NCI-H2171 treated with DMSO at 0.1 percent for 48 hours (cell line): ENCODE measurements at places on chromosomes 12 and 14.

GRCh38 chr12:49483619-49484018, 55.2 kb upstream of the KCNH3 start:
- DNase-seq, result no peak

- no peak for DNase-seq
These were observed 1.3 kb upstream of the P3H3 start for GRCh38 chr12:6826734-6827436.

DNA sequence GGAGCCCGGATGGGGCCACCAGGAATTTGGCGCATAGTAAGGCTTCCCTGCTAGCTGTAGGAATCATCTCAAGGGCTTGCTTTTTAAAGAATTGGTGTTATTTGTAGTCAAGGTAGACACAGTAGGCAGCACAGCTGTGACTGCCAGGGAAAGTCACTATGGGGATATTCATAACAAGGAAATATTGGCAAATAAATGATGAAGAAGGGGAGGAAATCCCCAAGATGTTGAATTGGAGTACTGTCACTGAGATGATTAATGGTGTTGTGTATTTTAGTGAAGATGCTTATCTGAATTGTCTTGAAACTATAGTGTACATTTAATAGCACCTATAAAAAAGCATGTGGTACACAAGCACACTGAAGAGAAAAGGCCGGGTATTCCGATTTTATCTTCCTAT, 118.9 kb downstream of the NPAS3 start:
- peak; percentile 17 for DNase-seq

GRCh38 chr14:24130380-24130716, at the start of gene FITM1:
TSS of gene FITM1 (plus strand) at chr14:24130659. CDS start at chr14:24131564, 905 bp downstream.
- no peak for DNase-seq

- DNase-seq, result no peak
These were observed 1.1 kb downstream of the BRI3BP start for GRCh38 chr12:124994437-124994975.

- DNase-seq, result no peak
These were observed 23.8 kb upstream of the PHC1 start for GRCh38 chr12:8890313-8891085.

DNA sequence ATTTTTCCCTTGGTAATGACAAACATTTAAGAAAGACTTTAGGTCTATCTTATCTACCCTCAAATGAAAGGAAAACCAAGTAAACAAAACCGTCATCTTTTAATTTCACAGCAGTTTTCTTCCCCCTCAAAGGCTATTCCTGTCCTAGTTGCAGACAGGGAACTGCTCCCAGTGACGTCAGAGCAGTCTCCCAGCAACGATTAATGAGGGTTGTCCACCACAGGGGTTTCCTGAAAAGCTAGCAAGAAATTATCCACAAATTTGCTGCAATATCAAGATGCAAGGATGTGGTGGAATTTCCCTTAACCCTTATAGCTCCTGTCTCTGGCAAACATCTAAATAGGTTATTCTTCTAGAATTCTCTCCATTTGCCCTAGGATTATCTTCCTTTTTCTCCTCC, 89.1 kb upstream of the STAC3 start:
- no peak for DNase-seq

GRCh38 chr14:22073801-22074200, 400.2 kb upstream of the OR4E1 start:
- no peak for DNase-seq

DNA sequence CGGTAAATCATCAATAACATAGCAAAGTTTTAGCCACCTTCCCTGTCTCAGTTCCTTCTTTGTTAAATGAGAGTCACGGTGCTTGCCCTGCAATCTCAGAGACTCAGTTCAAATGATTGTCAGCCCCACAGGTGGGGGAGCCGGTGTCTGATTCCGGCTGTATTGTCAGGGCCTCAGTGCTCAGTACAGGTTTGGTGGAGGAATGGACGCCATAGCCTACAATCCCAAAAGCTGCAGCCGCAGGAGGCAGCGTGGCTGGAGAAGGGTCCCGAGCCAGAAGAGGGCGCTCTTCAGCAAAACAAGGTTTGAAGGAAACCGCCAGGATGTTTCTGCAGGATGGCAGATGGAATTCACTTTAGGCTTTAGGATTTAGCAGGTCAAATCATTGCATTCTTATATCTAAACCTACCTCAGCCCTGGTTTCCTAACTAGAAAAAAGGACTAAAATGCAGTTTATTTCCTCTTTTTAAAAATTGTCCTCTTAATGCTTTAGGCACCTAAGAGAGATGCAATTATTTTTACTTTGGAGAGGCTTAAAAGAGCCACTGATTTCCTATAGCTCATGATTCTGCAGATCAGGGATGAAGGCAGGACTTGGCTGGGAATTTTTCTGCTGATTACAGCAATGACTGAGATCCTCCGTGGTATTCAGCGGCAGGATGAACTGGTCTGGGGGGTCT, 29.2 kb downstream of the FOS start:
- peak; percentile 87 for DNase-seq

- DNase-seq, result no peak
These were observed 6.0 kb downstream of the PLD4 start for GRCh38 chr14:104930526-104931303.

- no peak for DNase-seq
These were observed 33.1 kb upstream of the FBXO34 start for GRCh38 chr14:55238019-55238680.

GRCh38 chr14:68578597-68578996, 214.3 kb downstream of the ZFP36L1 start:
- DNase-seq, result no peak

DNA sequence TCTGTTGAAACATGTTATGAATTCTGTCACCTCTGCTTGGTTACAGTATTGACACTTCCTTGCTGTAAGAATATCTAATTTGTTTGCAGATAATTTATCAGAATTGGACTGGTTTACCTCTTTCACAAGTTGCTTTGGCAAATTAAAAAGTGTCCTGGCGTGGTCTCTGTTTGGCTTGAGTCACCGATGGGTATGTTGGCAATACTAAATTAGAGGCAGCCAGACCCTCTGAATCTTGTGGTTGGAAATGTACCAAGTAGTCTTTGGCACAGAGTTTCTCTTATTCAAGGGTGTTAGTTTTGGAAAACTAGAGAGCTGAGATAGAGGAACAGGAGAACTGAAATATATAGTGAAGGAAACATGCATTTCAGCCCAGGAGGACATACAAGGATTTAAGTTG, 521.1 kb upstream of the MGAT4C start:
- no peak for DNase-seq

DNA sequence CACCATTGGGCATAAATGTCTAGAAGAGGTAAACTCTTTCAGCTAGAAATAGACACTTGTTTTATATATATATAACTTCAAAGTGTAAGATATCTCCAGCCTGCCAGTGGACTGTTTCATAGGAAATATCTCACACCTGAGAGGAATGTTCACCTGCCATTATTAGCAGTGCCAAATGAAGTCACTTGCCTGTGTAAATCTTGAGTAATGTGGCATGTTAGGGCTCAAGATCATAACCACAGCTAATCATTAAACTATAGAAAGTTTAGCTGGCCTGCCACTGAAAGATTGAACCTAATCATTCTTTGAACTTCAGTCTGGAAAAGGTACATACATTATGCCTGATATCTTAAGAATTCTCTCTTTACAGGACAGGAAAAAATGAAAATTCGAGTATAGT, 25.5 kb upstream of the KCNJ8 start:
- DNase-seq, result no peak

DNA sequence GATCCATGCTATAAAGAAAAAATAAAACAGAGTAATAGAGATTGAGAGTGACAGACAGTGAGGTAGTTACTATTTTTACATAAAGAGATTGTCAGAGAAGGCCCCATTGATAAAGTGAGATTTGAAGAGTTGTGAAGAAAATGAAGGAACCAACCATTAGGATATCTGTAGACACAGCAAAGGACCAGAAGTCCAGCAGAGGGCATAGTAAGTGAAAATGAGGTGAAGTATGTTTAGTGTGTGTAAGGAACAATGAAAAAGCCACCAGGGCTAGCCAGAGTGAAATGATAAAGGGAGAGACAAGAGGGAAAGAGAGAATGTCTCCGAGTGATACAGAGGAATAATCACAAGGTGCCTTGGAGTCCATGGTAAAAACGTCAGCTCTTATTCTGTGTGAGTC, 411.0 kb downstream of the NELL2 start:
- DNase-seq, result no peak

GRCh38 chr12:92516277-92516600, 186.6 kb upstream of the PLEKHG7 start:
- no peak for DNase-seq

DNA sequence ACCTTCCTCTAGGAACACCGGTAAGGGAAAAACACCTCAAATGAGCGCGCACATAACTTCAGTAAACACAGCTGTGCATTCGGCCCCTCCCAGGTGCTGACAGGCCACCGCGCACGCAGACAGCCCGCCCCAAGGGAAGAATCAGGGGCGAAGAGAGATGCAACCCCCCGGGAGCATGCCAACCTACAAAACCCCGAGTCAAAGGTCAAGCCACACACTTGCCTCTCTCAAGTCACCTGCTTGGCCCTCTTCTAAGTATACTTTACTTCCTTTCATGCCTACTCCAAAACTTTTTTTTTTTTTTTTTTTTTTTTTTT, 2.3 kb upstream of the CYP46A1 start:
- DNase-seq, result peak; percentile 57

- DNase-seq, result no peak
These were observed 118.6 kb upstream of the RTL1 start for GRCh38 chr14:101022121-101022520.

DNA sequence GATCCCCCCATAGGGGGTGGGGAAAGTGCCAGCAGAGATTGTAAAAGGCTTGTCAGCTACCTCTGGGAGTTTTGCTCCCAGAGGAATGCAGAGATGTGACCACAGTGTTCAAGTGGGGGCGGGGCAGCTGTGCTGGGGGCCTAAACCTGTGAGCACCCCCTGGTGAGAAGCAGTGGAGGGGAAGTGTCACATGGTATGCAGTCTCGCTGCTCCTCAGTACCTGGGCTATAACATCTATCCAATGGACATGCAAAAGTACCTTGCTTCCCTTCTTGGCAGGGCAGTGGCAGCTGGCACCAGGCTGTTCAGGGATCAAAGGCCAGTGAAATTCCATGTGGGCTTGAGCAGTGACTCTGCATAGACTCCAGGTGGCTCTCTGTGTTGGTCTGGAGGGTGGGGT, 20.3 kb downstream of the OR4K2 start:
- no peak for DNase-seq

DNA sequence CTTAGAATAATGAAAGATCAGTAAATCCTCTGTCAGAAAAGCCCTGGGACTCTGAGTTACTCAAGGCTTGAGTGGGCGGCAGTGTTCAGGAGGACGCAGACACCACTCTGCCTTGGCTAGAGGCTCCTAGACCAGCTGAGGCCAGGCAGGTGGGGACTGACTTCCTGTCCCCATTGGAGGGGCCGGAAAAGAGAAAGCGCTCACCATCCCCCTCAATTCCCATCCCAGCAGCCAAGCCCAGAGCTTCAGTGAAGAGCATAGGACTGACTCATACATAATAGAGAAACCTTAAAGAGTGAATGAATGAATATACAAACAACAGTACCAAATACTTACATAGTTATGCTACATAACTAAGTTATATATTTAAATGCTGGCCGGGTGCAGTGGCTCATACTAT, 62.0 kb downstream of the PLEKHG7 start:
- no peak for DNase-seq

GRCh38 chr12:124727922-124728321, 135.7 kb downstream of the SCARB1 start:
- DNase-seq, result peak; percentile 46

DNA sequence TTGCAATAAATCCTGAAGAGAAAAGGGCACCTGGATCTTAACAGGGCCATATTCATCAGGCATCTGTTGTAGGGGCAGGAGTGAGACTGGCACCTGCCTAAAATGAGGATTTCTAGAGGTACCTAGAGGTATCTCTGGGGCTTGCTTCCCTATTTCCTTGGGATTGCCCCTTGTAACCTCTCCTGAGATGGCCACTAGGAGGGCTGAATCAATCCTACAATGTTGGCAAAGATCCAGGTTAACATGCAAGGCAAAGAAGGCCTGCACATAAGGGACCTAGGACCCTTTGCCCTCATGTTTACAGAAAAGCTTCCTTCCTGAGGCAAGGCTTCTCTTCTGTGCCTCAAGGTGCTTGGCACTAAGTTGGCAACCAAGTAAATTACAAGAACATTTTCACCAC, 25.8 kb upstream of the CLEC4E start:
- no peak for DNase-seq

GRCh38 chr14:102711207-102711606, 66.0 kb upstream of the TRAF3 start:
- DNase-seq, result no peak

DNA sequence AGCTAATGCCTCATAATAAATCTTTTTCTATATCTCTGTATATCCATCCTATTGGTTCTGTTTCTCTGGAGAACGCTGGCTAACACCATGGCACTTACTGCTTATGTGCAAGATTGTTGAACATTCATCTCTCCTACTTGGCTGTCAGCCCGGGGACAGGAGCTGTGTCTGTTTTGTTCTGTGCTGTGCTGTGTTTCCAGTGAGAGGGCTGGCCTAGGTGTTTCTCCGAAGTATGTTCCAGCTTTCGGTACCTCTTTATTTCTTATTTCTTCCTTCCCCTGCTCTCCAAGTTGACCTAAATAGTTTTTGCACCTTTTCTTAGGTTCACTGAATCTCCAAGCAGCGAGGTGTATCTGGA, 18.8 kb upstream of the NR4A1 start:
- DNase-seq, result peak; percentile 62

DNA sequence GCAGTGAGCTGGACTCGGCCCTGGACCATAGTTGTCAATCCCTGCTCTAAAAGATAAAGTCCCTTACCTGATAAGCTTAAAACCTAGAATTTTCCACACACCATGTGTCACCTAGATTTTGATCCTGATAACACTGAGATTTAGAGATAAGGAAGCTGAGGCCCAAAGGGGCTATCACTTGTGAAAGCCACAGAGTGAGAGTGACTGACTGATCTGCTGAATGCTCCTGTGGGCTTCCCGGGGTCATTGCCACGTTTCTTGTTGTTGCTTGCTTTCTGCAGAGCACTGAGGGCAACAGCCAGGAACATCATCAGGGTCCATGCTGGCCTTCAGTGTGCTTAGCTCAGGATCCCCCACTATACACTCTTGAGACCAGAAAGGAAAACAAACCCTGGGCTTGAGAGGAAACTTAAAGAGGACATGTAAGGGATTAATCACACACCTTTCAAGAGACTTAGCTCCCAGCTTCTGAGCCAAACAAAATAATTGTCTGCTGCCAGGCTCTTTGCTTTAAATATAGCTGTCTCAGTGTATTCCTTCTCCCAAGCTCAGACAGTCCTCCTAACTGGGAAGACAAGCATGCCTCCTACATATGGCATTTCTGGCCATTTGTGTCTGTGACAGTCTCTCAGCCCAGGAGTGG, 82.6 kb upstream of the ARHGAP5 start:
- DNase-seq, result no peak

DNA sequence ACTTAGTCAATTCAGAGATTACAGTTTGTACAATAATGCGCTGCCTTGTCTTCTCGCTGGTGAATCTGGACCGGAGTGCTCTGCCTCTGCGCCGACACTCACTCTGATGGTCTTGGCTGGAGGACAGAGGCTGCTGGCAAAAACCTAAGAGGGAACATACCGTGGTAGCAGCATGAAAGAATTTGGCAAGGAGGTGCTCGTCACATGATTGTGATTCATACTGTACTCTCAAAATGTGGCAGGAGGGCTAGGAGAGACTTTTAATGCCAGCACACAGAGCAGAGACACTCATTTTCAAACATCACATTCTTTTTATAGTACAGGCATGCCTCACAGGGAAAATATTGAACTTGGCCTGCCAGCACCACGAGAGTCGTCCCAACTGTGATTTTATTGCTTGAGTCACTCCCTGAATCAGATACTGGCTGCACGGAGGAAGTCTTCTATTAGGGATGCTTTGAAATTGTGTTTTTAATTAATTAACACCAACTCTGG, 67.8 kb downstream of the HMGA2 start:
- DNase-seq, result no peak

GRCh38 chr12:117331691-117332090, 29.7 kb downstream of the NOS1 start:
- DNase-seq, result no peak
